Germinal center (tissue), 1 donor: ENCODE measurements at places on chromosomes 4 and X.
A peak's percentile ranks its signal among the peaks of the same experiment; 100 is the strongest.

DNA sequence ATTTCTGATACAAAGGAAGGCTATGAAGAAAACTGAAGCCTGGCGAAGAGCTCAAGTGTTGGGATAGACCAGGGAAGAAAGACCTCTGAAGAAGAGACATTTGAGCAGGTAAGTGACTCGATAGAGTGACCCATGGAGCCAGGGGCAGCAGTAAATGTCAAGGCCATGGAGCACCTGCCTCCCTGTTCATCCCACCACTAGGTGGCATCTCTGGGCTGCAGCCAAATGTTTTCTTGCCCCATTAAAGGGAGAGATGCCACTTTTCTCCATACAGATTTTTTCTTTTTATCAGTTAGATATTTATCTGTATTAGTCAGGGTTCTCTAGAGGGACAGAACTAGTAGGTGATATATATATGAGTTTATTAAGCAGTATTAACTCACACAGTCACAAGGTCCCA lies 4.9 kb upstream of the ZNF81 start:
- peak; percentile 50 for DNase-seq

GRCh38 chr4:3853388-3854035 lies 87.3 kb downstream of the ADRA2C start:
- no peak for DNase-seq

DNA sequence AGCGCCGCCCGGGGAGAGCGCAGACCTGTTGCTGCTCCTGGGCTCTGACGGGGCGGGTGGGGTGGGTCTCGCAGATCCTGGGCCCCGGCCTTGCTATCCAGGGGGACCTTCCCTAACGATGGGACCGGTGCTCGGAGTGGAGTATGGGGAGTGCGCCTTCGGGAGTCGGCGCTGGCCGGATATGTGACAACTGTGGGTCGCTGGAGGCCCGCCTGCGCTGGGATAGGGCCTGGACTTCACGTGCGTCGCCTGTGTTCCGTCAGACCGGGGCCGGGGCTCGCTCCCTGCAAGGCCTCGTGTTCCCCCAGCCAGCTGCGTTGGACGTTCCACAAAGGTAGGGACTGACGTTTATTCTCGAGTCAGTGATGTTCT lies 1.3 kb downstream of the TBL1X start:
- DNase-seq, result no peak

DNA sequence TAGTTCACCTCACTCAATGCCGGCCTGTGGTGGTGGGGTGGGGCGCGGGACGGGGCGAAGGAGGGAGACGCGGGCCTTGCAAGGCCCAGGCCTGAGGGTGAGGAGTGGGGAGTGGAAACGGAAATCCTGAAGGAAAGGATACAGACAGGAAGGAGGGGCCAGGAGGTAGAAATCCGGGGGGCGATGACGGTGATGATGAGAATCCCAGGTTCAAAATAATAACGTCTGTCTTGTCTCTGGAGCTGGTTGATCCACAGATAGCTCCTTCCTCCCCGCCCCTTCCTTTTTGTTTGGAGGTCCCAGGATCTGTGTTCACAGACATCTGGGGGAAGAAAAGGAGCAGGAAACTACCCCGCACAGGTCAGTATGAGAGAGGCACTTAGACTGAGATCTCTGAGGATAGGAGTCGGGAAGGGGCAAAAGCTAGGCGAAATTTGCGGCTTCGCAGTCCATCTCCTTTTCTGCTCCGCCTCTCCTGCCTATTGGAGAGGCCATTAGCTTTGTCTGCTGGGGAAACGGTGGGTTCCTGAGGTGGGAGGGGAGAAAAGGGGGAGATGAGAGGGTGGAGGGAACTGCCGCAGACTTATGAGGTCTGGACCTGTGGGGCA lies 746 bp downstream of the TCEAL7 start:
- DNase-seq, result no peak

GRCh38 chrX:66221856-66222255 lies 57.8 kb downstream of the HEPH start:
- no peak for DNase-seq

- DNase-seq, result no peak
Measured at GRCh38 chr4:4613641-4614286, 71.9 kb upstream of the STX18 start.

GRCh38 chr4:1061760-1062159 lies 50.3 kb downstream of the FGFRL1 start:
- DNase-seq, result no peak

DNA sequence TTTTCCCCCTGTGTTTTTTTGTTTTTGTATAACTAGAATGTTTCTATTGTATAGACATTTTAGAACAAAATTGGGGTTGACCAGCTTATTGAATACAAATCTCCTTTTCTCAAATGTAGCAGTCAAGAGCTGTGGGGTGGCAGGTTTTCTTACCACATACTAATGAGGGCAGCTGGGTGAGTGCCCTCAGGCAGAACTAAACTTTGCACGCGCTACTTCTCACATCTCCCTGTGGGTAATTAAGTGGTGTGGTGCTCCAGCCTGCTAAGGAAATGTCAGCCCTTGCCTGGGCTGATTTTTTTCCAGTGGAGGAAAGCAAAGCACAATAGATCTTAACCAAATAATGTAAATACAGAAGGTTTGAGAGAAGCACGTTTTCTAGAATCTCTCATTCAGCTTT lies 717.6 kb upstream of the TENM3 start:
- DNase-seq, result no peak

- no peak for DNase-seq
Measured at GRCh38 chrX:19886375-19886774, 1.0 kb downstream of the SH3KBP1 start.

GRCh38 chr4:90375081-90375480 lies 247.9 kb downstream of the CCSER1 start:
- DNase-seq, result no peak

- peak; percentile 17 for DNase-seq
Measured at GRCh38 chrX:115968436-115969252, 201.9 kb upstream of the AGTR2 start.

- no peak for DNase-seq
Measured at GRCh38 chr4:26787461-26788340, 72.9 kb upstream of the STIM2 start.

- DNase-seq, result no peak
Measured at GRCh38 chr4:77193046-77193445, 36.0 kb downstream of the CCNG2 start.

DNA sequence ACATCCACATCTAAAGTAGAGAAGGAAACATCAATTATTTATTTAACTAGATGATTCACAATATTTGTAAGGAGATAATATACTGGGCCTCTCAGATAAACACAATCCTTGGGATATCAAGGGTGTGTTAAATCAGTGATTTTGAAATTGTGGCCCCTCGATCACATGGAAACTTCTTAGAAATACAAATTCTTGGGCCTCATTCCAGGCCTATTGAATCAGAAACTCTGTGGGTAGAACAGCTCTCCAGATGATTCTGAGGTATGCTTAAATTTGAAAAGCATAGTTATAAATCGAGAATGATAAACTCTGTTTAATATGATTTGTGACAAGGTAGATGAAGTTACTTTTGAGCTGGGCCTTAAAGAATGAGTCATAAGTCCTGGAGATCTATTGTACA lies 64.3 kb upstream of the GPR174 start:
- no peak for DNase-seq

DNA sequence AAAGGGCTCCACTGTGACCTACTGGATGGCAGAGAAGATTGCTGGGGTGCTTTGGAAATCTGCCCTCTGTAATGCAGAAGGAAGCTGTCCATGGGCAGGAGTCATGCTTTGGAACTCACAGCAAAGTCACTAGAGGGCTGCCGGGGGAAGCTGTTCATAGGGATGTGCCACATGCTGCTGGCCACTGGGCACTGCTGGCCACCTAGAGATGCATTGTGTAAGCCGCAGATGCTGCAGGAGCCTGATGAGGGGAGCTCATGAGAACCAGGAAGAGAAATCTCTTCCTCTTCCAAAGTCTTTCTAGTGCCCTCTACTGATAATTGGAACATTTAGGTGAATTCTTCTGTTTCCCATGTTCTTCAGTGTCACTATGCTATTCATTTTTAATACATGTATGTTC lies 31.2 kb upstream of the UXT start:
- DNase-seq, result no peak
